CD4-positive, alpha-beta T cell treated with Interleukin-4 for 1 hour (primary cell): ENCODE measurements at places on chromosomes 2 and 18.
A peak's percentile ranks its signal among the peaks of the same experiment; 100 is the strongest.

DNA sequence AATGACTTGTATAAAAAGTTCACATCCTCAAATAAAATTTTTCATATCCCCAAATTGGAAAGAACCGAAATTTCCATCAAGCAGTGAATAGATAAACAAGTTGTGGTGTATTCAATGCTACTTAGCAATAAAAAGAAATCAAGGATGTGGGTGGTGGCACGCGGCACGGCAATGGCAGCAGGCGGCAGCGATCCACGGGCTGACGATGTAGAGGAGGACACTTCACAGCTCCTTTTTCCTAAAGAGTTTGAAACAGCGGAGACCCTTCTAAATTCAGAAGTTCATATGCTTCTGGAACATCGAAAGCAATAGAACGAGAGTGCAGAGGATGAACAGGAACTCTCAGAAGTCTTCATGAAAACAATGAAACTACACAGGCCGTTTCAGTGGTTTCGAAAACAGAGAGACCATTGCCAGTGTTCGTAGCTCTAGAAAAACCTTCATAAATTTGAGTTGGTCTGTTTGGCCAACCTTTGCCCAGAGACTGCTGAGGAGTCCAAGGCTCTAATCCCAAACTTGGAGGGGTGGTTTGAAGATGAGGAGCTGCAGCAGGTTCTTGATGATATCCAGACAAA, 9.8 kb upstream of the IL36A start:
- DNase-seq: peak; percentile 15

DNA sequence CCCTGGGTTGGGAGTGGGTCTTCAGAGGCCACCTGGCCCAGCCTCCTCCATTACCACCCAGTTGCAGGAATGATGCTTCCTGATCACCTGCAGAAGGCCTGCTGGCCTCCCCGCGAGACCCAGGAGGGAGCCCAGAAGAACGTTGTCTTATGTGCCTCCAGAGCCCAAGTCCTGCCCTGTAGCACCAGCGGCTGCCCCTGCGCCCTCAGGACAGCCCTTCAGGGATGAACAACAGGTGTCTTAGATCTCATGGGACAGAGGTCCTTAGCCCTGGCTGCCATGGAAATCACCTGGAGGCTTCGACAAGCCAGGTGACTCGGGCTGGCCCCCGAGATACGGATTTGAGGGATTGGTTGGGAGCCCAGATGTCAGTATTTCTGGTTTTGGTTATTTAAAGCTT, 278.8 kb downstream of the CELF4 start:
- no peak for DNase-seq

DNA sequence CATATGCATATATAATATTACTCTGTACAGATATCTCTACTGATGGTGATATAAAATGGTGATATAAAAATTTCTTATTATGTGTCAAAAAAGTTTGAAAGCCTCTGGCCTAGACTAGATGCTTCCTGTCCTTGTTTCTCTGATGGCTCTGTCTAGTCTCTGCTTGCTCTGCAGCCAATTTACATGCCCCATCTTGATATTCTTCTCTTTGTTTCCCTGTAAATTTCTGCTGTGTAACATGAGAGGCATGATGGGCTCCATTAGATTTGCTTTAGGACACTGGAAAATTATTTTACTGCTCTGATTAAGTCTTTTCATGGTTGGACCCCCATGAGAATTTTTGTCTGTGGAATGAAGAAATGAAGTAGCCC, 24.3 kb downstream of the BABAM2 start:
- no peak for DNase-seq

DNA sequence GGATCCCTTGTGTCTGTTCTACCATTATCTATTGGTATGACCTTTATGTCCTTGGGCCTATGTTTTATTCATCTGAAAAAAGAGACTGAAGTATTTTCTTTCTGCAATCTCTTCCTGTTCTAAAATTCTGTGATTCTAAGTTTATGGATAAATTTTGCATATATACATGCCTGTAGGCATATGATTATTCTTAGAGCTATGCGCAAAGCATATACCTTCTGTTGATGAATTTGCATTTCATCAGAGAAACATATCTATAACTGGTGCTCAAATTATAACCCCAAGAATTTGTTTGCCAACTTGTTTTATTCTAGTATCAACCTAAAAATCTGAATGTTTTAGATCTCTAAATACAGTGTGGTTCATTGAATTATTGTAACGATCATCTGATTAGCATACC, 6.7 kb downstream of the CACNB4 start:
- DNase-seq: no peak

DNA sequence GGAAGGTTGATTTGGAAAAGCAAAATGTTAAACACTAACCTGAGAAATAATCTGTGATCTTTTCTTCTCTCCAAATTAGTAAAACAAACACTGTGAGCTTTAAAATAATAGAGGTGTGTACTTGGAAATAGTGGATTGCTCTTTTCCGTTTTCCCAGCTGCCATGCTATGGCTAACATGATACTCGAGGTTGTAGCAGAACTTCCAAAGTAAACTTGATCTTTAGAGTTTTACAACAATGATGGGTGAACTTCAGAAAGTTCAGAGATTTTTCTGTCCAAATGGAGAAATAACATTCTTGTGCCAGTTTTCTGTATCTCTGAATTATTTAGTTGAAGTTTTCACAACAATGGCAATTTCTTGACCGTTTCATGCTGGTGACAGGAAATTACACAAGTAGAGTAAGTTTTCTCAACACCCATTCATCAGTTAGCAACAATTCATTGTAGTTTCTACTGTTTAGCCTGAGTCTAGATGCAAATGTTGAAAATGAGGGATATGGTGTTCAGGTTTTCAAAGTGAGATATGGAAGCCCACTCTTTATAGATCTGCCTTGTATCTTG, 135.3 kb upstream of the CTAGE1 start:
- no peak for DNase-seq

- DNase-seq: no peak
Observed at GRCh38 chr2:105783151-105783738, 38.5 kb downstream of the NCK2 start.

GRCh38 chr18:10314066-10314465, 140.4 kb upstream of the APCDD1 start:
- DNase-seq: no peak

GRCh38 chr2:117631152-117631945, 183.1 kb upstream of the DDX18 start:
- DNase-seq: no peak

DNA sequence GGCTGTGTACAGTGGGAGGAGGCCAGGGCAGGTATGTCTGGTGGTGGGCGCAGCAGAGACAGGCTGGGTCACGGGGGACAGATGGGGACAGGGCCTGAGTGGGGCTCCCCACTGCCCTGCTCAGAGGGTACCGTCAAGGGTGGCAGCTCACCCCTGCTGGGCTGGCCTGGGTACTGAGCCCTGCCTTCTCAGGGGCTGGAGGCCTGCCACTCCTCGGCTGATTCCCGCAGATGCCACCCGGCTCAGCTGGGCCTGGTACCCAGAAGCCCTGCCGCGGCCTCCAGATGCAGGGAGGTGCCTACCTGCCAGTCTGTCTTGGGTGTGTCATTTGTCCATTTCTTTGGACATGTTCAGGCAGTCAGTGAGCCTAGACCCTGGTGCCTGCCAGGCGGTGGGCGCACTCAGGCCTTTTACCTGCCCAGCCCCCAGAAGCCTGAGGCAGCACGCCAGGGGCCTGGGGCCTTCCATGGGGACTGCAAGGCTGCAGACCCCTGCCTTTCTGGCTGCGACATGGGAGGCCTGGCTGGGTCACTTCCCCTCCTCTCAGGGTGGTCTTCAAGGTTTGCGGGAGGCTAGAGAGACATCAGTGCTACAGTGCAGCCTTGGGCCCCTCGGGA, 3.3 kb downstream of the SNORC start:
- peak; percentile 6 for DNase-seq

DNA sequence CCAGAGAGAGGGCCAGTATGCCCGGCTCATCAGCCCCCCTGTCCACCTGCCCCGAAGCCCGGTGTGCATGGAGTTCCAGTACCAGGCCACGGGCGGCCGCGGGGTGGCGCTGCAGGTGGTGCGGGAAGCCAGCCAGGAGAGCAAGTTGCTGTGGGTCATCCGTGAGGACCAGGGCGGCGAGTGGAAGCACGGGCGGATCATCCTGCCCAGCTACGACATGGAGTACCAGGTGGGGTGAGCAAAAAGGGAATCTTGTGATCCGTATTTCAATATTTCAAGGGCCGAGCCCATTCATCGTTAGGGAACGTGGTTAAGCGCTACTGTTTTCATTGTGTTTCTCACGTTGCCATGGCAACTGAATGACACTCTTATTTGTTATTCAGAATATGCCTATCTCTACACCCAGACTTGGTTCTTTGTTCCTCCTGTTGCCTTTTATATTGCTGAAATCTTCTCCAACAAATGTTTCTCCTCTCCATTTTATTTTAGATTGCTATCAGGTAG, 81.5 kb downstream of the NRP2 start:
- peak; percentile 20 for DNase-seq

- no peak for DNase-seq
Observed at GRCh38 chr2:16666449-16666801, 791 bp upstream of the CYRIA start.

DNA sequence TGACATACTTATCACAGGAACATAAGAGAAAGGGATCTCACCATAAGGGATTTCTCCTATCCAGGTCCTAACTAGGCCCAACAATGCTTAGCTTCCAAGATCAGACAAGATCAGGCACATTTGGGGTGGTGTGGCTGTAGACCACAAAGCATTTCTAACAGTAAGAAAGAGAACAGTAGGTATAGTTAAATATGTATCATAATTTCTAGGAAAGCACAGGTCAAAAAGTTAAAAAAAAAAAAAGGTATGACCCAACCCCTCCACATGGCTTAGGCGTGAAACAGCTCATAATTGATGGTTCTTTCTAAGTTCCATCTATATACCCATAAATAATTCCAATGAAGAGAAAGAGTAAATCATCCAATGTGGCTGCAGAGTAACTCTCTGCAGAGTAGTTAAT, 6.9 kb downstream of the PRKD3 start:
- no peak for DNase-seq

DNA sequence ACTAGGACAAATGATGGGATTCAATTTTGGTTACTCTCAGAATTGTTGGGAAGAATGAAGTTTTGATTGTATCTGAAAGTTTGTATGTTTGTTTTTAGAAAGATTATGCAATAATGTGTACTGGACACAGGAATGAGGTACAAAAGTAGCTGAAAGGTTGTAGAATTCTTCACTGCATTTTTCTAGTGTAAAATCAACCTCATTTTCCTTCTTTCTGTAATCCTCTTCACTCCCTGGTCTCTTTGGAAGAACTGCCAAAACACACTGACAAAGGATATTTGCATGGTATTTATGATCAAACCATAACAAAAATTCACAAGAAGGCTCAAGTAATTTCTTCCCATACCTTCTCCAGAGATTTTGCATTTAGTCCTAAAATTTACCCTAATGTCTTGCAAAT, 110.7 kb downstream of the ZEB2 start:
- no peak for DNase-seq

DNA sequence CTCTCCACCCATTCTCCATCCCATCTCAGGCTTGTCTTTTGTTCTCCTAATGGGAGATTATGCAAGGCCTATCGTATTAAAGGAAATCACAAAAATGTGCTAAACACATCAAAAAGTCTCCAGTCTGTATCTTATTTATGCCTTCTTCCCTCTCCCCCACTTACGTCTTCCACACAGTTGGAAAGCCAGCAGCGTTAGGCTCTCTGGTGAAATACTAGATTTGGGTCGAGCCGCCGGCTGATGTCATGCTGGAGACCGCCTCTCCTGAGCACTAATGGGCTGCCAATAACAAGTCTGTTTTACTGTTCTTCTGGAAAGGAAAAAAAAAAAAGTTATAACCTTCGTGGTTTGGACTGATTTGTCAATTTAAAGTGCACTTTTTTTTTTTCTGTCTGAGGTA, 182.7 kb upstream of the SIX2 start:
- DNase-seq: no peak

GRCh38 chr2:32745191-32745590, 117.3 kb downstream of the TTC27 start:
- no peak for DNase-seq

- no peak for DNase-seq
Observed at GRCh38 chr18:63697097-63697660, 5.6 kb upstream of the SERPINB11 start.

GRCh38 chr18:44895176-44895798, 214.6 kb downstream of the SETBP1 start:
- DNase-seq: peak; percentile 27

DNA sequence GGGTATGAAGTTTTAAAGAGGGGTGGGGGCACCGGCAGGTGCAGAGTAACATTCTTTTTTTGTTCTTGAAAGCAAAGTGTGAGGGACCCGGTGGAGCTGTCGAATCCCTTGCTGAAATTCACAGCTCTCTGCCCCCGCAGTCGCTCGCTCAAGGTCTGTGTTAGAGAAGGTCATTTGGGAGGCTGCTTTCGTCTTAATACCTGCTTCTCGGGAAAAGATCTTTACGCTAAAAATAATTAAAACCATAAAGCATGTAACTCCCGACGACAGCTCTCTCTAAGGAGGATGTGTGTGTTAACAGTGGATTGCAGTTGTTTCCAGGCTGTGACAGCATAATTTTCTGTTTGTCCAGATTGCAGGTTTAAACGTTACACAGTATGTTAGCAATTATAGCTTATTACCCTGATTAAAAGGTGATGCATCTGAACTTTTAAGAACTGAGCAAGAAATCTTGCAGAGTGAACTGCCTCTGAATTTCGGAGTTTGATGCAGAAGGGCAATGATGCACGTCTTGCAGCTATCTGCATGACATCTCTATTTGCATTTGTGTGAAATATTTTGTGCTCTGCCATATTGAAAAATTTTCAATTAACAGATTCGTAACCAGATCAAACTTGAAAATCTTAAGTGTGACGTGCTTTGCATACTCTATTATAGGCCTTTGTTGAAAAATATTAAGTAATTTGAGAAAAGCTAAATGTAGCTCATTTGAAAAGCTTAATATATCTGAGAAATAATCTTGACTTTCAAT, 954 bp downstream of the RAPGEF4 start:
- no peak for DNase-seq

DNA sequence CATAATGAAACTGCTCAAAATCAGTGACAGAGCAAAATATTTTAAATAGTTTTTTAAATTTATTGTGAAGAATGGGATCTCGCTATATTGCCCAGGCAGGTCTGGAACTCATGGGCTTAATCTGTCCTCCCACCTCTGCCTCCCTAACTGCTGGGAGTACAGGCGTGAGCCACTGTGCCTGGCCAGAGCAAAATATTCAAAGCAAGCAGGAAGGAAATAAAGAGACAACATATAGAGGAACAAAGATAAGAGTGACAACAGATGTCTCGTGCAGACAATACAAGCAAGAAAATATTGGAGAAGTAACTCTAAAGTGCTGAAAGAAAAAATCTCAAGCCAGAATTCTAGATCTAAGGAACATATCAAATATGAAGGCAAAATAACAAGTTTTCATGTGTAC, 5.0 kb upstream of the SCLY start:
- DNase-seq: no peak

DNA sequence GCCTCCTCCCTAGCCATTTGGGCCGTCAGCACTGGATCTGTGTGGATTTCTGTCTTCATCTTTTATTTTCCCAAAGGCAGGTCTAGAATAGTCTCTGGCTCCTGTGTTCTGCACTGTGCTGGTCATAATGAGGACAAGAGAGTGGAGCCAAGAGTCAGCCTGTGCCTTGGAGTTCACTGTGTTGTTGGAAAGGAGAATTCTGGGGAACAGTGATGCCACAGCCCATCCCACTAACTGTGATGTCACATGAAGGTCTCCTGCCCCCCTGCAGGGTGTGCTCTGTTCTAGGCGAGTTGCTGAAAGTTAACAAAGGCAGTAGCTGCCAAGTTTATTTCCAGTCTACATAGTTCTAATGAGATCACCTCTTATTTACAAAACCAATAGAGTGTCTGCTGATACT, 248.5 kb downstream of the TPGS2 start:
- no peak for DNase-seq
